CD4-positive, alpha-beta T cell treated with Interleukin-2 at 100 ng/mL for 4 hours (primary cell): ENCODE measurements at places on chromosomes 16 and 17.

GRCh38 chr16:87541147-87541871 lies 48.5 kb upstream of the ZCCHC14 start:
- DNase-seq = no peak

DNA sequence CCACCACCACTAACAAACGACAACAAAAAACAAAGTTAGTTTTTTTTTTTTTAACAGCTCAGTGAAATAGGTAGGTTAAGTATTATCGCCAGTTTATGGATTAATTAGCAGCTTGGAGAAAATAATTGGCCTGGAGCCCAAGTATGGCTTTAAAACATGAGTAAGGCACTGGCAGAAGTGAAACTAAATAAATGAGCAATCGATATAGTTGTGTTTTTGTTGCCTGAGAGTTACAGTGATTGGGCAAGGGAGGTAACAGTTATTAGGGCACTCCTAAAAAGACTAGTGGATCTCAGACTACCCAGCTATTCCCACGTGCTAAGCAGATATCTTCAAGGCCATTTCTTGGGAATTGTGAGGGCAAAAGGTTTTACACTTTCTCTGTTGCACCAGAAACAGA lies 2.4 kb downstream of the MLKL start:
- peak; percentile 26 for DNase-seq

DNA sequence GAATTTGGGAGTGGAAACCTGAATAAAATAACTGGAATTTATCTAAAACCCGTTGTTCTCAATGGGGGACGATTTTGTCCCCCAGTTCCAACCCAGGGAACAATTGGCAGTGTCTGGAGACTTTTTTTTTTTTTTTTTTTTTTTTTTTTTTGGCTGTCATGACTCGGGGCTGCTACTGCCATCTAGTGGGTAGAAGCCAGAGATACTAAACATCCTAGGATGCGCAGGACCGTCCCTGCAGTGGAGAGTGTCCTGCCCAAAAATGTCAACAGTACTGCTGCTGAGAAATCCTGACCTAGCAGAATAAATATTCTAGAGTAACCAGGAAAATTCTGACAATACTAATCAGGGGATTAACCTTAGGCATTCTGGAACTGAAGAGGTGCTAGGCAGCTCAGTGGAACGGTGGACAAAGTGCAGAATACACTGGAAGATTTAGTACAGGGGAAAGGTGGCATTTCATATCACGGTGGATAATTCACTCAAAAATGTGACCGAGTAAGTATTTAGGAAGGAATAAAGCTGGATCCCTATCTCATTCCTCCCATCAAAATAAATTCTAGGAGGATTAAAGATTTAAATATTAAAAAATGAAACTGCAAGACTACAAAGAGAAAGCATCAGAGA lies 107.6 kb downstream of the SPECC1 start:
- DNase-seq = peak; percentile 67

GRCh38 chr17:18331879-18332278 lies 16.8 kb downstream of the SMCR8 start:
- DNase-seq = peak; percentile 22

DNA sequence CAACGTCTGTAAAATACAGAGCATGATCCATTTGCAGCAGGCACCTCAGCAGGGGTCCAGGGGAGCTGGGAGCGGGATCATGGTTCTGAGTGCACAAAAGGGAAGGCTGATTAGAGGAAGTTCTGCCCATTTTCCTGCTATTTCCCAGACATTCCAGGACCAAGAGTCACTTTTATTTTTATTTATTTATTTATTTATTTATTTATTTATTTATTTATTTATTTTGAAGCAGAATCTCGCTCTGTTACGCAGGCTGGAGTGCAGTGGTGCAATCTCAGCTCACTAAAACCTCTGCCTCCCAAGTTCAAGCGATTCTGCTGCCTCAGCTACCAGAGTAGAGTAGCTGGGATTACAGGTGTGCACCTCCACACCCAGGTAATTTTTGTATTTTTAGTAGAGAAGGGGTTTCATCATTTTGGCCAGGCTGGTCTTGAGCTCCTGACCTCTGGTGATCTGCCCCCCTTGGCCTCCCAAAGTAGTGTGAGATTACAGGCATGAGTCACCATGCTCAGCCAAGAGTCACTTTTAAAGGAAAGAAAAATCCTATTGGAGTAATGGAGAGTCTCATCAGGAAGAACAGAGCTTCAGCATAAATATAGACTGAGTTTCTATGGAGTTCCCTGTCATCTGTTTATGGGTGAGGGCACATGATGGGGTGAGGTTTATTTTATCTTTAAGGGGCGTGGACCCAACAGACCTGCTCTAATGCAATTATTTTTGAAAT lies 355.2 kb downstream of the HAPSTR1 start:
- DNase-seq = no peak

- DNase-seq = no peak
These were observed 38.4 kb downstream of the SOX9 start for GRCh38 chr17:72158895-72159885.

DNA sequence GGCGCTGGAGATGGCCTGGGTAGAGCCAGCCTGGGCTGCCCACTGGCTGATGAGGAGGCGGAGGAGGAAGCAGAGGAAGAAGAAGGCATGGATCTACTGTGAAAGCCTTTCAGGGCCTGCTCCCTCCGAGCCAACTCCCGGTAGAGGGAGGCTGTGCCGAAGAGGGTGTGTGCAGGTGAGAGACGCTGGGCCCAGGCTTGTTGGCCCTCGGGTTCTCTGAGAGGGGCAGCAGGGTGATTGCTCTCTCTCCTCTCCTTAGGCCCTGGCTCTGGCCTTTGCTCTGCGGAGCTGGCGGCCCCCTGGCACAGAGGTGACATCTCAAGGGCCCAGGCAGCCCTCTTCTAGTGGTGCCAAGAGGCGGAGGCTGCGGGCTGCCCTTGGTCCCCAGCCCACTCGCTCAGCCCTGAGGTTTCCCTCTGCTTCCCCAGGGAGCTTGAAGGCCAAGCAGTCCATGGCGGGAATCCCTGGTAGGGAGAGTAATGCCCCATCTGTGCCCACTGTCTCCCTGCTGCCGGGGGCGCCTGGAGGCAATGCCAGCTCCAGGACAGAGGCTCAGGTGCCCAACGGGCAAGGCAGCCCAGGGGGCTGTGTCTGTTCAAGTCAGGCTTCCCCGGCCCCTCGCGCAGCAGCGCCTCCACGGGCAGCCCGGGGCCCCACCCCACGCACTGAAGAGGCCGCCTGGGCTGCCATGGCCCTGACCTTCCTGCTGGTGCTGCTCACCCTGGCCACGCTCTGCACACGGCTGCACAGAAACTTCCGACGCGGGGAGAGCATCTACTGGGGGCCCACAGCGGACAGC lies 3.6 kb downstream of the TP53I13 start:
- DNase-seq = no peak

- no peak for DNase-seq
These were observed 4.8 kb downstream of the CA5A start for GRCh38 chr16:87931504-87931903.

- DNase-seq = no peak
These were observed 8.6 kb upstream of the MYH2 start for GRCh38 chr17:10558049-10558448.

DNA sequence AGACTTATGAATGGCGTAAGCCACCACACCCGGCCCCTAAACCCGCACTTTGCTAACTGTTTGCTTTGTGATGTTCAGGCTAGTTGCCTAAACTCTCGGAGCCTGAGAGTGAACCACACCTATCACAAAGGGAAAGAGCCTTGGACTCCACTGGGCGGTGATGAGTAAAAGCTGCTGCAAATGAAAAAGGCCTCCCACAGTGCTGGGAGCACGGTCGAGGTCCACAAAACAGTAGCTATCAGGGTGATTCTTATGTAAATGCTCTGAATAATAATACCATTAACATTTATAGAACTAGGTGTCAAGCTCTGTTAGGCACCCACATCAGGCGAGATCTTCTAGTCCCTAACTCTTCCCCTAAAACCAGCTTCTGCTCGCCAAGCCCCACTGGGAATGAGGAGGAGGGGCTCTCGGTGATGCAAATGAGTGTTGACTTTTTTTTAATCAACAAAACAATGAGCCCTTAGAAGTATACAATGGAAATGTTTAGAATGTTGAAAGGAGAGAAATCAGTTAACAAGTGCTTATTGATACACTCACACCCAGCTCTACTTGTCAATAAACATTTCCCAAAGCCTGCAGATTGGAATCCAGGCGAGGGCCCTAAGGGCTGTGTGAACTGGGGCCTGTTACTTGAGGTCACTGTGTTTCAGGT lies 19.8 kb downstream of the FBRS start:
- DNase-seq = no peak

GRCh38 chr17:73058022-73058421 lies 34.5 kb downstream of the SLC39A11 start:
- no peak for DNase-seq

- DNase-seq = peak; percentile 64
These were observed 63.3 kb upstream of the MTMR4 start for GRCh38 chr17:58577696-58578095.

DNA sequence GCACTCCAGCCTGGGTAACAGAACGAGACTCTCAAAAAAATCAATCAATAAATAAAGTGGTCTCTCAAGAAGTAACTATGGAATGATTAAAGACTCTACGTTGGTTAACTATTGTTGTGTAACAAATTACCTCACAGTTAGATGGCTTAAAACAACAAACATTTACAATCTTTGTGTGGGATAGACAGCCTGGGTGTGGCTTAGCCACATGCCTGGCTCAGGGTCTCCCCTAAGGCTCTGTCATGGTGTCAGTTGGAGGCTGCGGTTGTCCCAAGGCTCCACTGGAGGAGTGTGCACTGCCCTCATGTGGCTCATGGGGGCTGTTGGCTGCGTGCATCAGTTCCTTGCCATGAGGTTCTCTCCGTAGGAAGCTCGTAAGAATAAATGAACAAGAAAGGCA lies 294.5 kb downstream of the SNX29 start:
- DNase-seq = no peak

GRCh38 chr17:33291248-33292200 lies 1.6 kb downstream of the ASIC2 start:
- no peak for DNase-seq

GRCh38 chr17:28474111-28474531 lies 677 bp downstream of the SLC13A2 start:
- no peak for DNase-seq

DNA sequence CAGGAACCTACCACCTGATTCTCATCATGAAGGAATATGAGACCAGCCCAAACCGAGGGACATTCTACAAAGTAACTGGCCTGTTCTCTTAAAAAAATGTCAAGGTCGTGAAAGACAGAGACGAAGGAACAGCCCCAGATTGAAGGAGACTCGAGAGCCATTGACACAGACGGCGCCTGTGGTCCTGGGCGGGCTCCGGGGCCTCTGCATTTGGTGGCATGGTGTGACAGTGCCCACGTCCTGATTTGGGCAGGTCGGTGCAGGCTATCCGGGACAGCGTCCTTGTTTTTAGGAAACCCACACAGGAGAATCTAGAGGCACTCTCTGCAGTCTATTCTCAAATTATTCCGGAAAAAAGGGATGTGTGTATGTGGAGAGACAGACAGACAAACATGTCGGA lies 64.1 kb downstream of the ADCY9 start:
- DNase-seq = no peak

GRCh38 chr17:67474081-67474661 lies 97.1 kb downstream of the PITPNC1 start:
- no peak for DNase-seq

DNA sequence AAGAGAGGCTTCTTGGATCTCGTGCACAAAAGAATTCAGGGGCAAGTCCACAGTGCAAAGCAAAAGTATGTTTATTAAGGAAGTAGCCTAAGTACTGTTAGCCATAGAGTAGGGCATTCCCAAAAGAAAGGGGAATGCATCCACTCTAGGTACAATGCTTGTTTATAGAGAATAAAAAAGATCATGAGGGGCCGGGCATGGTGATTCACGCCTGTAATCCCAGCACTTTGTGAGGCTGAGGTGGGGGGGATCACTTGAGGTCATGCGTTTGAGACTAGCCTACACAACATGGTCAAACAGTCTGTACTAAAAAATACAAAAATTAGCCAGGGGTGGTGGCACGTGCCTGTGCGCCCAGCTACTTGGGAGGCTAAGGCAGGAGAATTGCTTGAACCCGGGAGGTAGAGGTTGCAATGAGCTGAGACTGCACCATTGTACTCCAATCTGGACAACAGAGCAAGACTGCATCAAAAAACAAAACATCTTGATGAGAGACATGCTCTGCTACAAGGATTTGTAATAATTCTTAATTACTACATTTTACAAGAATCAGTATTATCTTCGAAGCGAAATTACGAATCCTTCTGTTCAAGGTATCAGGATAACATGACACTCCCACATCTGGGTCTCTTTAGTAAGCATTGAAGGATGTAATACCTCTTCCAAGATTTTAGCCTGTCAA lies 191.6 kb downstream of the CPPED1 start:
- DNase-seq = no peak

DNA sequence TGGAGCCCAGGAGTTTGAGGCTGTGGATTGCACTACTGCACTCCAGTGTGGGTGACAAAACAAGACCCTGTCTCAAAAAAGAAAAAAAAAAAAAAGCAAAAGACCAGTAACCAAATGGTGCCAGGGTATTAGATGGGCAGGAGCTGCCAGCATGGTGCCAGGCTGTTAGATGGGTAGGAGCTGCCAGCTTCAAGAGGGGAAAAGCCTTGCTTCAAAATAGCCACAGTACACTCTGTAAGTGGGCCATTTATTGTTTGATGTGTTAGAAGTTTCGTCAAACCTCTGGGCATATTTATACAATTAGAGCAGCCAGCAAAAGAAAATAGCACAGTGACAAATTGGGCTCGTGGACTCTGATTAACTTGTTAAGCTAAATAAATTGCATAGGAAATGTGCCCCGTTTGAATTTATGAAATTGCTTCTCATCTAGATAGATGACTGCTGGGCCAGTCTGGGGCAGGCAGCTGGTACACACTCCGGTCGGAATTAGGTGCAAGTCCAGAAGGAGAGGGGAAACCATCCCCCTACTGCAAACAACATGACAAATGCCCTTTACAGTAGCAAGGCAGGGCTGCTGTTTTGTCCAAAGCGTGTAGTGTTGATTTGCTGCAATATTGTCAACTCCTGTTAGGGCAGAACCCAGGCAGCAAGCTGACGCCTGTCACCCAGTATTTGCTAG lies 126.3 kb upstream of the IRX3 start:
- DNase-seq = no peak

- no peak for DNase-seq
These were observed 30.1 kb downstream of the CHP2 start for GRCh38 chr16:23784811-23785447.

GRCh38 chr16:59612094-59612493 lies 878.0 kb upstream of the GOT2 start:
- no peak for DNase-seq

- DNase-seq = no peak
These were observed 34.1 kb downstream of the SRL start for GRCh38 chr16:4207683-4208340.
